ENCODE measurements at places on chromosomes 3 and 15.

GRCh38 chr15:69232144-69232543 lies 66.6 kb upstream of the PAQR5 start:
- no peak overlapping the region for H3K27ac ChIP-seq
- no peaks in the 10 kb centered on the region for H3K4me1 ChIP-seq
- DNase-seq: no peak
- H3K4me3 ChIP-seq: no peak overlapping the region
- H3K27me3 ChIP-seq: no peaks in the 10 kb centered on the region

DNA sequence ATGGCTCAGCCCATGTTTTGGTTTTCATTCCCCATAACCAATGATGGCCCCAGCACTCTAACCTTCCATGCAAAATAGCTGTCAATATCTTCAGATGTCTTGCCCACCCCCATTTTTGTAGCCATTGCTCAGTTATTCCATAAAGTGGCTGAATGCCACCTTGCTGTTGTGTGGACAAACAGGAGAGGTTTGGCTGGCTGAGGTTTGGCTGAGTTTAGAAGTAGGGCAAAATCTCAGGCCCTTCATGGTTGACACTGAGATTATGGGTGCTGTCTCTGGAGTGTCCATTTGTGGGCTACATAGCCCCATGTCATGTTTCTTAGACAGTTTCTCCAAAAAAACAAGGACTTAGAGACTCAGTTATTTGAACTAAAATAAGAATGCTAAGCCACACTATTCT lies 96.9 kb downstream of the TCF12 start:
- no peaks in the 10 kb centered on the region for H3K36me3 ChIP-seq
- no peak for DNase-seq
- no peak overlapping the region for H3K4me3 ChIP-seq
- H3K27me3 ChIP-seq: no peaks in the 10 kb centered on the region
- no peaks in the 10 kb centered on the region for H3K4me1 ChIP-seq

GRCh38 chr3:143158014-143158988 lies 38.7 kb downstream of the CHST2 start:
- H3K4me1 ChIP-seq: no peaks in the 10 kb centered on the region
- no peaks in the 10 kb centered on the region for H3K27me3 ChIP-seq
- no peaks in the 10 kb centered on the region for H3K36me3 ChIP-seq

GRCh38 chr15:52518487-52519371 lies 10.0 kb downstream of the MYO5A start:
- DNase-seq: no peak
- no peaks in the 10 kb centered on the region for H3K36me3 ChIP-seq
- no peaks in the 10 kb centered on the region for H3K27me3 ChIP-seq
- no peaks in the 10 kb centered on the region for H3K4me1 ChIP-seq
- no peak overlapping the region for H3K27ac ChIP-seq

GRCh38 chr3:97430601-97431000 lies 334.0 kb upstream of the ARL6 start:
- H3K36me3 ChIP-seq: no peaks in the 10 kb centered on the region
- H3K4me3 ChIP-seq: no peak overlapping the region
- H3K4me1 ChIP-seq: no peaks in the 10 kb centered on the region
- H3K27me3 ChIP-seq: no peaks in the 10 kb centered on the region
- no peak overlapping the region for H3K27ac ChIP-seq

GRCh38 chr3:141279077-141279967 lies 47.7 kb downstream of the PXYLP1 start:
- H3K4me3 ChIP-seq: no peak overlapping the region
- DNase-seq: no peak
- peak overlapping the region; percentile 32 for H3K27ac ChIP-seq
- peaks cover 6% of the 10 kb centered on the region for H3K4me1 ChIP-seq
- no peaks in the 10 kb centered on the region for H3K36me3 ChIP-seq

DNA sequence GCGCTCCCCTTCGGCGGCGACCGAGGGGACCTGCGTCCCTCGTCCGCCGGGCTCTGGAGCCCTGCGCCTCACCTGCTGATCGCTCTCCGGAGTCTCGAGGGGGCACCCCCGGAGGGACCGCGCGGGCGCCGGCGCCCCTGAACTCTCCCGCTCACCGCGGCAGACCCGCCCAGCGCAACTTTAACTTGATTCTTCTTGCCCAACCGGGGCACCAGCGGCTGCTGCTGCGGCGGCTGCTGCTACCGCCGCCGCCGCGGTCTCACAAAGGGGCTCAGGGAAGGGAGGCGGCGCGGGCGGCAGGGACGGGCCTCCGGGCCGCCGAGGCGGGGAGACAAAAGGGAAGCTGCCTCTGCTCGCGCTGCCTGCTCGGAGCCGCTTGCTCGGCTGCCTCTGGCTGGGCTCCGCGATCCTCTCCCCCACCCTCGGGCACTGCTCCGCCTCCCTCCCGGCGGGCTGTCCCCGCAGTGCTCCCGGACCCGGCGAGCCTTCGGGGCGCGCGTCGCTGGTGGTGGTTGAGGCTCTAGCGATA lies at the start of gene PPM1L:
PPM1L (plus strand) TSS at position 456 of the 529 bp plus-strand sequence.
- H3K4me1 ChIP-seq: no peaks in the 10 kb centered on the region
- no peaks in the 10 kb centered on the region for H3K27me3 ChIP-seq
- no peaks in the 10 kb centered on the region for H3K36me3 ChIP-seq

DNA sequence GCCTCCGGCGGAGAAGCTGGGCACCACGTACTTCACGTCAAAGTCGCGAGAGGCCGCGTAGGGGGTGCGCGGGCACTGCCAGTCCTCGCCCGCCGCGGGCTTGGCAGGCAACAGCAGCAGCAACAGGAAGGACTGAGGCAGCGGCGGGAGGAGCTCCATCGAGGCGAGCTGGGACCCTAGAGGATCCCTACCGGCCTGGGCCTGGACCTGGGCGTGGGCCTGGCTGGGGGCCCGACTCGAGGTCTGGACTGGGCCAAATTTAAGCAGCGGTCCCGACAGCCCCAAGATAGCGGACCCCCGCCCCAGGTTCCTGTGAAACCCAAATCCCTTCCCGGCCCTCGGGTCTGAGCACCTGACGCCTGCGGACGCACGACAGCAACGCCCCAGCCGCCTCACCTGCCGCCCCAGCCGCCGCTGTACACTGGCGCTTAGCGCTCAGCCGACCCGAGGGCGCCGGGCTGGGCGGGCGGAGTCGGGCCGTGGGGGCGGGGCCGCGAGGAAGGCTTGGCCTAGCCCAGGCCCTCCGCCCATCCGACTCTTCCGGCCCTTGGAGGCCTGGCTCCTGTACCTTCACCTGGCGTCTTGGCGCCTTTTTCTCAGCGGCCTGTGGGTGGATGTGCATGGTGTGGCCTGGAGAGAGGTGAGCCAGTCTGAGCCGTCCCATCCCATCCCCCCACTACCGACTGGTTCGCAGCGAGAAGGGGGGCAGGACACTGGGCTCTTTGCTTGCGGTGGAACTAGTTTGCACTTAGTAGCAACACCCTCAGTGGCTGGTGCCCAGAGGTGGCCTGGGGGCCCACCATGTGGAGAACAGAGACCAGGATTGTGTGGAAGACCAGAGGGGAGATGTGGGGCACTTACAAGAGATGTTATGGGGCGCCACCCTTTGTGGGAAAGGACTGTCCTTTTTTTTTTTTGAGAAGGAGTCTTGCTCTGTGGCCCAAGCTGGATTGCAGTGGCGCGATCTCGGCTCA lies at the start of gene MST1R:
MST1R (minus strand) TSS at position 423 of the 974 bp plus-strand sequence; CDS start at position 159, 264 bp downstream.
- peak; percentile 83 for DNase-seq
- no peaks in the 10 kb centered on the region for H3K27me3 ChIP-seq
- H3K4me3 ChIP-seq: peak within 1 kb of the TSS; percentile 47
- H3K27ac ChIP-seq: peak within 1 kb of the TSS; percentile 75
- peaks cover 6% of the 10 kb centered on the region for H3K4me1 ChIP-seq

DNA sequence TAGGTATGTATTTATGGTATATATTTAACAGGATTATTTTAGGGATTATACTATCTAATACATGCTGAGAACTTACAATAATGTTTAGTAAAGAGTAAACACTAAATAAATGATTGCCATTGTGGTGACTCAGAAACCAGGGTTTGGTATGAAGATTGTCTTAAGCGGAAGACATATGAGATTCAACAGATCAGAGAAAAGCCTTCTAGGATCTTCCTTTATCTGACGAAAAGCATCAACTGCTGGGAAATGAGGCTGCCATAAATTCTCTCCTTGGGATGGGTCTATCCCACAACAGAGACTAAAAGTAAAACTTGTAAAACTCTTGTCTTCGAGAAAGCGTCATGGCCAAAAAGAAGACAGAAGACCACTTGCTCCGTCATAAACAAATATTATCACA lies 1352.2 kb upstream of the EPHA6 start:
- H3K4me1 ChIP-seq: no peaks in the 10 kb centered on the region
- no peaks in the 10 kb centered on the region for H3K36me3 ChIP-seq
- no peak overlapping the region for H3K4me3 ChIP-seq
- H3K27ac ChIP-seq: no peak overlapping the region

- H3K27me3 ChIP-seq: no peaks in the 10 kb centered on the region
- H3K4me3 ChIP-seq: no peak overlapping the region
- H3K27ac ChIP-seq: no peak overlapping the region
- no peak for DNase-seq
- H3K36me3 ChIP-seq: no peaks in the 10 kb centered on the region
- H3K4me1 ChIP-seq: no peaks in the 10 kb centered on the region
Measured at GRCh38 chr15:38189671-38190295, 62.9 kb upstream of the SPRED1 start.

DNA sequence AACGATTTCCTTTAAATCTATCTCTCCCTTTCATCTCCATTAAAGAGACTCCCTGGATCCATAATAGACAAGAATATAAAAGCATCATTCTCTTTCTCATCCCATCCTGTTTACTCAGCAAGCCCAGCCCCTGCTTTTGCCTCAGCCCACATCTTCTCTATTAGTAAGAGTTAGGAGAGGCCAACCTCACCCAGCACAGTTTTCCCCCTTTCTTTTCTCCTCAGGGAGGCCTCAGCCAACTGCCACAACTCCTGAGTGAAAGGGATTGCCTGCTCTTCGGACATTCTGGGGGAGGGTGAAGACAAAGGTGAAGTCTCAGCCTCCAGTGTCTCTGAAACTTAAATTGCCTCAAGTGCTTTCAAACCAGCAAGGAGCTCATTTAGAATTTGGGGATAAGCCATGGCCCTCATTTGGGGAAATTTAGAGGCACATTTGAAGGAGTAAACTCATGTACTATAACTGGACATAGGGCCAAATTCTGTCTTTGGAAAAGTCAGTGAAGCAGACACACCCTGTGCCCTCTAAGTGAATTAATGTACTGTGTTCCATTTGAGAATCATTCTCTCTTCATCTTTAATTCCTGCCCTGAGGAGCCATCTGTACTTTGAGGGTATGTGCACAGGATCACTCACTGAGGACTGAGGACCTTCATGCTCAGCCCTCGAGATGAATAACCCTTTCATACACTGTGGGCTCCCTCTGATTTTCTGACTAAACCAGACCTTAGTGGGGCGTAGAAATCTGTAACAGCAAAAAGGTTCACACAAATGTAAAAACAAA lies 82.5 kb downstream of the SOX2 start:
- no peaks in the 10 kb centered on the region for H3K27me3 ChIP-seq
- no peak overlapping the region for H3K27ac ChIP-seq
- H3K36me3 ChIP-seq: no peaks in the 10 kb centered on the region
- no peak overlapping the region for H3K4me3 ChIP-seq
- H3K4me1 ChIP-seq: no peaks in the 10 kb centered on the region

DNA sequence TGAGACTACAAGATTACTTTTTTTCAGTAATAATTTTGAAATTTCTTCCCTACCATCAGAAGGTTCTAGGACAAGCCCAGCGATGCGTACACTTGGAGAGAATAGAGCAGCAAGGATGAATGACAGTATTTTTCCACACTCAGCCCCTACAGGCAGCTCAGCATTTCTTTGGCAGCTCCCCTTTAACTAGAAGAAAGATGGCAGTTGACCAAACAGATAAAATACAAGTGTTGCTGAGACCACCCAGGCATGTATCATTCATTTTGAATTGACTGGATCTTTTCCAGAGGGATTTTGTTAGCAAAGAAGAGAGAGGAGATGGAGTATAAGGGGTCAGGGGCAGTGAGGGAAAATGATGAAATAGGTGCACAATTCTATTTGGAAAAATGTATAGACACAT lies 761.3 kb downstream of the AGBL1 start:
- no peaks in the 10 kb centered on the region for H3K4me1 ChIP-seq
- no peaks in the 10 kb centered on the region for H3K27me3 ChIP-seq
- no peaks in the 10 kb centered on the region for H3K36me3 ChIP-seq
- no peak overlapping the region for H3K27ac ChIP-seq
- no peak for DNase-seq
- no peak overlapping the region for H3K4me3 ChIP-seq

- H3K4me3 ChIP-seq: no peak overlapping the region
- H3K4me1 ChIP-seq: no peaks in the 10 kb centered on the region
- no peaks in the 10 kb centered on the region for H3K27me3 ChIP-seq
- DNase-seq: no peak
- no peak overlapping the region for H3K27ac ChIP-seq
Measured at GRCh38 chr3:95923496-95924210, 890.7 kb upstream of the EPHA6 start.

DNA sequence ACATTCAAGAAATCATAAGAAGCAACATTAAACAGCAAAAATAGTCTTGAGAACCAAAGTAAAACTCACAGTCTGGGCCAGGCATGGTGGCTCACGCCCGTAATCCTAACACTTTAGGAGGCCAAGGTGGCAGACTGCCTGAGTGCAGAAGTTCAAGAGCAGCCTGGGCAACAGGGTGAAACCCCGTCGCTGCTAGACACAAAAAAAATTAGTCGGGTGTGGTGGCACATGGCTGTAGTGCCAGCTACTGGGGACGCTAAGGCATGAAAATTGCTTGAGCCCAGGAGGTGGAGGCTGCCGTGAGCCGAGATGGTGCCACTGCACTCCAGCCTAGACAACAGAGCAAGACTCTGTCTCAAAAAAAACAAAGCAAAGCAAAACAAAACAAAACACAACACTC lies 117.7 kb upstream of the GOLGA6L6 start:
- H3K4me3 ChIP-seq: no peak overlapping the region
- H3K27ac ChIP-seq: no peak overlapping the region
- H3K27me3 ChIP-seq: no peaks in the 10 kb centered on the region

GRCh38 chr3:142852009-142852408 lies 36.9 kb downstream of the PCOLCE2 start:
- no peaks in the 10 kb centered on the region for H3K27me3 ChIP-seq
- H3K4me1 ChIP-seq: no peaks in the 10 kb centered on the region
- DNase-seq: no peak
- H3K4me3 ChIP-seq: no peak overlapping the region
- H3K27ac ChIP-seq: no peak overlapping the region

GRCh38 chr3:32480604-32481003 lies 22.0 kb downstream of the CMTM6 start:
- H3K27me3 ChIP-seq: no peaks in the 10 kb centered on the region
- H3K27ac ChIP-seq: no peak overlapping the region
- DNase-seq: no peak
- H3K4me3 ChIP-seq: no peak overlapping the region
- H3K4me1 ChIP-seq: no peaks in the 10 kb centered on the region

- H3K36me3 ChIP-seq: no peaks in the 10 kb centered on the region
- H3K4me1 ChIP-seq: no peaks in the 10 kb centered on the region
- no peak overlapping the region for H3K27ac ChIP-seq
- no peak overlapping the region for H3K4me3 ChIP-seq
- DNase-seq: no peak
Measured at GRCh38 chr15:61364871-61365270, 135.8 kb upstream of the RORA start.

DNA sequence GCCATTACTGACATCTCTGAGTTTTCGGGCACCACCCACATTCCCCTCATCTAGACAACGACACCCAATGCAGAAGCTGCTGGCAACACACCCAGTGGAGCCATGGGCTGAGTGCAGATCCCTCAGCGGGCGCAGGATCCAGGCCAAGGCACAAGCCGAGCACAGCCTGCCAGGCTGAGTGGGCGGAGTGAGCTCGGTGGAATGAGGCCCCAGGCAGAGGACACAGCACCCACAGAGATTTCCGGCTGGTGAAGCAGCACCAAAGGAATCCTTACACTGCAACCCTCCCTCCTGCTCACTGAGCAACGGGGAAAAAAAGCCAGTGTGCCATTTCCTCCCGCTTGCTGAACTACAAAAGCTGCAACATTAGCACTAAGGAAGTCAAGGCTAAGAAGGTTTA lies 34.3 kb downstream of the ZMAT3 start:
- no peaks in the 10 kb centered on the region for H3K27me3 ChIP-seq
- no peaks in the 10 kb centered on the region for H3K36me3 ChIP-seq
- H3K27ac ChIP-seq: peak overlapping the region; percentile 25
- peak overlapping the region; percentile 1 for H3K4me3 ChIP-seq
- no peaks in the 10 kb centered on the region for H3K4me1 ChIP-seq
